Epithelial cell of proximal tubule (primary cell): ENCODE measurements at places on chromosomes 3 and 15. TPM values are rescaled to one million over a fixed set of nuclear protein-coding genes. Genes with fewer than 3 reads are reported as not detected.

Gene NMNAT3
- total RNA-seq = 1.6 and 2.5 TPM in 2 replicates

Gene USP50
- 0.29 TPM in 1 of 2 replicates, not detected in the other for total RNA-seq

Gene UQCC5
- total RNA-seq = 1.4 and 2.4 TPM in 2 replicates

Gene FBXL22
- not detected in 2 replicates for total RNA-seq

Gene TAGLN3
- total RNA-seq = 5.7 and 10.0 TPM in 2 replicates

Gene XCR1
- not detected in 2 replicates for total RNA-seq

Gene SLC28A1
- total RNA-seq = not detected in 2 replicates

Gene NANOGP8
- not detected in 2 replicates for total RNA-seq

DNA sequence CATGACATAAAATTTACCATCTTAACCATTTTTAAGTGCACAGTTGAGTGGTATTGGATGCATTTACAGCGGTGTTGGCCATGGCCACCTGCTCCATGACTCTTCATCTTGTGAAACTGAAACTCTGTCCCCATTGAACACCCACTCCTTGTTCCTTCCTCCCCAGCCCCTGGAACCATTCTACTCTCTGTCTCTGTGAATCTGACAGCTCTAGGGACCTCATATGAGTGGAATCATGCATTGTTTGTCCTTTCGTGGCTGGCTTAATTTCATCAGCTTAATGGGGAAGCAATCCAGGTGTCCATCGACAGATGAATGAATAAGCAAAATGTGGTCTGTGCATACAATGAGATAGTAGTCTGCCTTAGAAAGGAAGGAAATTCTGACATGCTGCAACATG is 42.5 kb downstream of the PLXNA1 start:
- no peak for DNase-seq

DNA sequence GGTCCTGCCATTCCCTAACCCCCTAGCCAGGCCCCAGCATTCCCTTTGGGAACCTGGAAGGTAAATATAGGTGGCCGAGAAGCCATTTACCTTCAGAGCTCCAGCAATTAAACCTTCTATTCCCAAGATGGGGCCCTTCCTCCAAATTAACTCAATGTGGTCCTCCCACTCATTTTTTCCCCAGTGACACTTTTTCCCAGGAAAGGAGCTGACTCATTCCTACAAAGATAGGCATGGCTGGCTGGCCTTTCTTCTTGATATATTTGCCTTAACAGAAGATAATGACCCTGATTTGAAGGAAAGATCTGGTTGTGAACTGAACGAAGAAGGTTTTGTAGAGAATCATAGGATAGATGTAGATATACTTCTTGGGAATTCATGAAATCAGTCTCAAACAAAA is 279.0 kb upstream of the VEPH1 start:
- no peak for DNase-seq

DNA sequence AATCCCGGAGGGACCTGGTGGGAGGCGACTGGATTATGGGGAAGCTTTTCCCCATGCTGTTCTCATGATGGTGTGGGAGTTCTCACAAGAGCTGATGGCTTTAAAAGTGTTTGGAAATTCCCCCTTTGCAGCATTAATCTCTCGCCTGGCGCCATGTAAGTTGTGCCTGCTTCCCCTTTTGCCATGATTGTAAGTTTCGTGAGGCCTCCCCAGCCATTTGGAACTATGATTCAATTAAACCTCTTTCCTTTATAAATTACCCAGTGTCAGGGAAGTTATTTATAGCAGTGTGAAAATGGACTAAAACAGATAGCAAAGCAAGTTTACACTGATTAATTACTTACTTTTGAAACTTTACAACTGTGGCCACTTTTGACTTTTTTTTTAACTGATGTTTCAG is 10.6 kb upstream of the U2SURP start:
- DNase-seq = no peak

GRCh38 chr3:134064081-134064480 is 34.4 kb upstream of the SLCO2A1 start:
- no peak for DNase-seq

DNA sequence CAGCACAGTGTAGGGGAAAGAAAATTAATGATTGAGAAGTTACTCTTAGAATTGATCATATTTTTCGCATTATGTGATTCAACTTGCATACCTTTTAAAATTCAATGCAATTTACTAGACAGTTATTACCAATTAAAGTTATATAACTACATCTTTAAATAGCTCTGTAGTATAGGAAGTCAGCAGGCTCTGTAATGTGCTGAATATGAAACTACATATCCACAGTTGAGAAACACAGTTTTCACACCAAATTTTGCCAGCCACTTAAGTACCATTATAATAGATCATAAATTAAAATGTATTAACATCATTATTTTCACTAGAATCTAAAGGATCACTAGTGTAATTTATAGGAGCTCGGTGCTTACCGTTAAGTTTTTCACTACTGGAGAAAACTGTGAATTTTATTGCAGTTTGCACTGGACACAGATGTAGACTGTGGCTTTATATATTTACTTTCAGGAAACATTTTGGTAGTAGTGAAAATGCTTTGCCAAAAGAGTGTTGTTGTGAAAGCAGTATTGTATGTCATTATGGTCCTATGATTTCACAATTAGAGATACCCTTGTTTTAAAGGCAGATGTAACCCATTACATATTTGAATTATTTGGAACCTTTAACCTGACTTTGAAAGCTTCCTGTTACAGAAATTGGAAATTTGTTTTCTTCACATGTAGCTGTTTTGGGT is 113.6 kb downstream of the PLCL2 start:
- no peak for DNase-seq

DNA sequence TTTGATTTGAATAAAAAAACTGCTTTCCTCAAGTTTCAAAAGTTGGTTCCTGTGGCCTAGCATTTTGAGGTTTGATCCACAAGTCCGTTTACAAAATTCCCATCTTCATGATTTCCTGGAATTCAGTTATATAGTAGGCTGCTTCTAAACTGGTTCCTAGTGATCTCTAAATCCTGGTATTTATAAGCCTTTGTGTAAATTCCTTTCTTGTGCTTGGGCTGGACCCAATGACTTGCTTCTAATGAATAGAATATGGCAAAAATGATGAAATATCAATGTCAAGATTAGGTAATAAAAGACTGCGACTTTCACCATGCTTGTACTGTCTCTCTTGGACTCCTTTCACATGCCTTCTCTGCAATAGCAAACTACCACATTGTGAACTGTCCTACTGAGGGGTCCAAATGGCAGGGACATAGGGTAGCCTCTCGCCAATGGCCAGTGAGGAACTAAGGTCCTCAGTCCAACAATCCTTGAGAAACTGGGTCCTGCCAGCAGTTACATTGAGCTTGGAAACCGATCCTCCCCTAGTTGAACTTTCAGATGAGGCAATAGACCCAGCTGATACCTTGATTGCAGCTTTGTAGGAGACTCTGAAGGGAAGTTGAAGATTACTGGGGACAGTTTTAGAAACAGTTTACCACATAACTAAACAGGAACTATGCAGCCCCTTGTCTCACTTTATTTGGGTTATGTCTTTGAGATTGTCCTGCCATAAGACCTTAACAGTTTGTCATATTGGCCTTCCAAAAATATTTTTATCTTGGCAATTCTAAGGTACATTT is 303.9 kb upstream of the TBC1D5 start:
- no peak for DNase-seq

GRCh38 chr3:188598894-188599293 is 444.9 kb downstream of the LPP start:
- DNase-seq = no peak

DNA sequence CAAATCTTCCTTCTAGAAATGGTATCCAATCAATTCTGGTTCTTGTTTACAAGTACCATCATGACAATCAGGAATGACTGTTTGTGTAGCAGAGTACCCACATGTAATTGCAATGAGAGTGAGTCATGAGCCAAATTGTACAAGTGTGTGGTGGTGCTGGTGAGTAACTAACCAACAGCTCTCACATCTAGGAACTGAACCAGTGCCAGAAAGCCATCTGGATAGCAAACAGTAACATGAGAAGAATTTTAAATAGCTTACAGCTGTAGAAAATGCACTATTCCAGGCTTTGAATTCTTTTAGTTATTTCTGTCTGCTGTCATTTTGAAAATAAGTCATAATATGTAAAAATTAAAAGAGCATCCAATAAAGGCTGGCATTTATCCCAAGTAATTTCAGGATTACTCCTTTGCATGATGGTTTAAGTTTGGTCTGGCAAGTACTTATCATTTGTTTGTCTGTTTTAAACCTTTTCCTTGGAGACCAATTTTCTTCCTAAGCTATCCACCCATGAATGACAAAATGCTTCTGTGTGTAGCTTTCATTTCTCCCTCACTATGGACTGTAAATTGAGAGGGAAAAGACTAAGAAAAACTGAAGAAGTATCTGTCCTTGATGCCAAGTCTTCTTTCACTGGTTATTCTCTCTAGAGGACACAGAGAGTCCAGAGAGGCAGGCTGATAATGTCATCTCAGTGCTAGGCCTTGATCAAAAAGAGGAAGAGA is 60.0 kb downstream of the PIK3CB start:
- peak; percentile 97 for DNase-seq

DNA sequence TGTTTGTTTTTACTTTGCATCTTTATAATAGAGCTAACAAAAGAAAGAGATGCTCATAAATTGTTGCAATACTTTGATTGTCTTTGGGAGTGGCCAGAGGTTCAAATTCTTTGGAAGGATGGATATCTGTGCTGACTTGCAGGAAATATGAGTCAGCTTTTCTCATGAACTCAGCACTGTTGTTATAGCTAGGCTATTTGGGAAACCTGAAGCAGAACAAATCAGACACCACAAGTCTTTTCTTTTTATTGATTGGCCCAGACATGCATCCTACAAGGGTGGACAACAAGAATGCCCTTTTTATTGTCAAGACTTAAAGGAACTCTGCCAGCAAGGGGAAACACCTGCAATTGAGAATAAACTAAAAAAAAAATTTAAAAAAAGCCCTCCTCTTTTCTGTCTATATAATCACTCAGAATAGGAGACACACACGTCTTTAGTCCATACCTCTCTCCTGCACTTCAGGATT is 4.6 kb upstream of the DENND4A start:
- DNase-seq = peak; percentile 43

- no peak for DNase-seq
Measured at GRCh38 chr3:116216761-116217160, 228.5 kb downstream of the LSAMP start.

DNA sequence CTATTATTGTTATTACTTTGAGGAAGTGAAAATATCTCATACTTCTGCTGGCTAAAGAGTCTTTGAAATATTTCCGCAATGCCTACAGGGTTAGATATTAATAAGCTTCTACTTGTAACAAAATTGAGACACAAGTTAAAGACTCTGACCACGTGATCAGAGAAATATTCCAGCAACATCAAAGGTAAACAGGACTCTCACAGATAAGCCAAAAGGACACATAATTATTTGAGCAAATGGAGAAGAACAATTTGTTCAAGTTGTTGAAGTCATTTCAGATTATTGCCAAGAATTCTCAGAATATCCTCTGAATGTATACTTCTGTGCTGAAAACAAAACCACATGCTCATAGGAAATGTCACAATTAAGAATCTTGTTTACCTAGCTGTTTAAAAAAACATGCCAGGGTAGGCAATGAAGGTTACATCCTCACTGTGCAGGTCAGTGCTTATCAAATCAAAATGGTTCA is 225.8 kb upstream of the ALCAM start:
- no peak for DNase-seq

- no peak for DNase-seq
Measured at GRCh38 chr3:171358881-171359198, 101.4 kb downstream of the TNIK start.

DNA sequence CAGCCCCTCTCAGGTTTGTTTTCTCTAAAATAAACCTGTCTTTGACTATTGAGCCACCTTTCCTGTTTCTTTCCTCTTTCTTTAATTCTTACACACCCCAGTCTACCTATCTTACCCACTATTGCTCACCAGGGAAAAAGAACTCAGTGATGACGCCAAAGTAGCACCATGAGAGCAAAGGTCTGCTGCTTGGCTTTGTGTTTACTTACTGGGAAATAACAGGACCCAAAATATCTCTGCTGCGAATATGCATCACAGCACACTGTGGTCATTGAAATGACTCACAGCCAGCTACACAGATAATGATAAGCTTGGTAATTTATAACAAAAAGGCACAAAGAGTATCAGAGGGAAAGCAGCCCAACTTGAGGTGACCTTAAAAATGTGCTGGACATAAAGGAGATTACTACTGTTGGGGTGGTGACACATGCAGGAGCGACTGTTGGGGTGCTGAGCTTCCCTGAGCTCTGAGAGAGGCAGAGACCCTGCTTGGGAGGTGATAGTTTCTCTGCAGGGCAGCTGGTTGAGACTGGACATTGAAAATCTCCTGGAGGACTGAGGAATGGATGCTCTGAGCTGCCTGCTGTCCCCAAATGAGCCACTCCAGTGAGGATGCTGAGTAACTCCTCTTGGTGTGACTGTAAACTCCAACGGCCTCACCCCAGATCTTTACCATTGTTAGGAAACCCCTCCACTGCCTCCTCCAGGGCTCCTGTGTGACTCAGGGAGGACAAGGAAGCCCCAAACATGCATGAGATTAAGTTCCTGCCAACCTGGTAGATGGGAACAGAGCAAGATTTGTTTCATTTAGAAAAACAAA is 14.5 kb downstream of the EFCAB12 start:
- DNase-seq = peak; percentile 93

DNA sequence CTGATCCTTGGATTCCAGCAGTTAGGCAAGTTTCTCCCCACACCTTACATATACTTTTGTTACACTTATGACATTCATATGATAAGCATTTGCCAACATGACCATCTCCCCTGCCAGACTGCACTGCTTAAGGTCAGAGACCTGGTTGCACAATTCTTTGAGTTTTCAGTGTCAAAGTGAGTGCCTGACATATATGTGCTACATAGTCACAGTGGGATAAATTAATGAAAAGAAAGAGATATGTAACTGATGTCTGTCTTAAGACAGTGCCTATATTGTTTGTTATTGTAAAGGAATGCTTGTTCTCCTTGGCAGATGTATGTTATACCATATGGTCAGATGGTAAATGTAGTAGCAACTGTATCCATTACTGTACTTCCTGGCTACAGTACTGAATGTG is 3.5 kb upstream of the DCUN1D1 start:
- DNase-seq = no peak

DNA sequence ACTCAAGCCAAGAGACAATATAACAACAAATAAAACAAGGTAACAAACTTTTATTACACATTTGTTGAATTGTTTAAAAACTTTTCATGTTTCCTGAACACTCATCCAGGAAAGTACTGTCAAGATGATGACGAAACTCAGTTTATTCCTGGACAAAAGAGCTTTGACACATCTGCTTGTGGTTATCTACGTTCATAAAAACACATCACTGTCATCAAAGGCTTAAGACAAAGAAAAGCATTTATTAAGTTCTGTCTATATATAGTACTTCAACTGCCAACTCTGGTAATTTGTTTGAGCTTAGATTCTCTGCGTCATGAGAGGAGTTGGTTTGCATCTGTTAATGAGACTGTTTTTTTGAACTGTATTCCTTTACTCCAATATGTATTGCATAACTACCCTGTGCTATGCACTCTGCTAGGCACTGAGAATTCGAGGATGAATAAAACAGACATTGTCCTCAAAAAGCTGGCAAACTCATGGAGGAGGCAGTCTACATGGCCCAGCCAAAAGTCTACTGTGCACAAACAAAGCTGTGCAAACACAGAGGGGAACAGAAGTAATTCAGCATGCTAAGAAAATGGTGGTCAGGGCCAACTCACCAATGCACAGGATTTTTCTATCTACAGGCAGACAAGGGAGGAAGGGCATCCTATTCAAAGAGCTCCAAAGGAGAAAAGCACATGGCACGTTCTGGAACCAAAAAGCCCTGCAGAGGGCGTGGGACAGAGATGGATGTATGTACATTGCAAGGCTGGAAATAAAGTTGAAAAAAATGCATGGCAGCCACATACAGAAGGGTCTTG is 21.5 kb downstream of the PLD1 start:
- DNase-seq = no peak
